ENCODE measurements at places on chromosomes 11 and 22. TPM values are rescaled to one million over a fixed set of nuclear protein-coding genes. Genes with fewer than 3 reads are reported as not detected.

DNA sequence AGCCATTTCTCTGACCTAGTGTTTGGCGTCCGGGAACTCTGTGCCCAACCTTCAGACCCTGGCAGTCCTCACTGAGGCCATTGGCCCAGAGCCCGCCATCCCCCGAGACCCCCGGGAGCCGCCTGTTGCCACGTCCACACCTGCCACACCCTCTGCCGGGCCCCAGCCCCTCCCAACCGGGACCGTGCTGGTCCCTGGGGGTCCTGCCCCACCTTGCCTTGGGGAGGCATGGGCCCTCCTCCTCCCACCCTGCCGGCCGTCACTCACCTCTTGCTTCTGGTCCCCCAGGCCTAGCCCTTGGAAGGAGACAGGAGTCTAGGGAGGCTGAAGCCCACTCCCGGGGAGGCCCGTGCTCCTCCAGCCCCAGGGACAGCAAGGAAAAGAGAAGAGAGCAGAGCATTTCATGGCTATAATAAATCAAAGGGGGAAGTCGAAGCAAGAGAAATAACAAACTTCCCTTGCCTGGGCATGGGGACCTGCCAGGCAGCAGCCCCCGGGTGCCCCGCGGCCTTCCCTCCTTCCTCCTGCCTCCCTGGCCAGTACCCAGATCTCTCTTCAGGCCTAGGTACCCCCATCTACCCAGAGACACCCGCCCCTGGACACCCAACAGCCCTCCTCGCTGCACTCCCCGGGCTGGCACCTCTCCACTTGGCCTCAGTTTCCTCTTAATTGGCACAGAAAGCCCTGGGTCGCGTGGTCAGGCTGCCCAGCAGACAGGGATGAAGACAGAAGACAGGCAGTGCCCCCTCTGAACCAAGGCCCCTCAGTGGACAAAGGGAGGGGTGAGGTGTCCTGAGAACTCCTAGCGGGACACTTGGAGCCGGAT is 13.0 kb upstream of the SLC39A13 start:
- H3K27me3 ChIP-seq: peaks cover 6% of the 10 kb centered on the region
- no peak overlapping the region for H3K27ac ChIP-seq
- H3K4me1 ChIP-seq: no peaks in the 10 kb centered on the region
- no peak overlapping the region for H3K4me3 ChIP-seq
- DNase-seq: no peak

- H3K36me3 ChIP-seq: peaks cover 6% of the 10 kb centered on the region
- peaks cover 61% of the 10 kb centered on the region for H3K27me3 ChIP-seq
- H3K27ac ChIP-seq: no peak overlapping the region
- H3K4me1 ChIP-seq: no peaks in the 10 kb centered on the region
These were observed 2.5 kb downstream of the MPPED2 start for GRCh38 chr11:30583476-30584280.

DNA sequence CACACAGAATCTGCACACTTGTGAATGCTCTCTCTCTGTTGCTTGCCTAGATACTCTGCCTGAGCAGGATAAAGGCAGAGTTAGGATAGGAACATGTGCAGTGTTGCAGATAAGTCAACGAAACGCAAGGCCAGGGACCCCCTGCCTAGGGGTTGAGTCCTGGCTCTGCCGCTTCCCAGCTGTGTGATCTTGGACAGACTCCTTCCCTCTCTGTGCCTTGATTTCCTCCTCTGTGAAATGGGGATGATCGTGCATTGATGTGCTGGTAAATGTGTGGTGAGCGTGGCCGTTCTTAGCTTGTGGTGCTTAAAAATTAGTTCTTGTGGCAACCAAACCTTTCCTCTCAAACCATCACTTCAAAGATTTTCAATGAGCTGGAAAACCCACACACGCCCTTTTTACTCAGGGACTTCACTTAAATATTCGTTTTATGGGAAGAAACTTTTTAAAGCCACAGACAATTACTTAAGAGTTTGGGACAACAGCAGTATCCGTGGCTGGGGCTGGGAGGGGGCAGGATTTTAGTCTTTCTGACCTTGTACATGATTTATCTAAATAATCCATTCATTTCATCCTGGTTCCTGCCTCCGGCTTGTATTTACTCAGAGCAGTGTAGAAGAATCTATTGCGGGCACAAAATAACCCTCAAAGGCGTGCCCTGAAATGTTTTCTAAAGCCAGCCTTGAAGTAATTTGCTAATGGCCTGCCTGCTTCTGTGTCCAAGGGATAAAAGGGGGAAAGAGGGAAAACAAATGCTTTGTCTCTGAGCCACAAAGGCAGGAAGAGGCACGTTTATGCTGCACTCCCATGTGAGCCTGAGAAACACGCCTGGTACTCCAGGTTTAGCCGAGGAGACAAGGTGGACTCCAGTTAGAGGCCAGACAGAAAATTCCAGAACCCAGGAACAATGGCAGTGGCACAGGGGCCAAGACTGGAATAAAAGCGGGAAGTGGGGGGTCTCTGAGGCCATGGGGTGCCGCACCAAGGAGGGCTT is 85.0 kb upstream of the CRYBB3 start:
- H3K36me3 ChIP-seq: peaks cover 83% of the 10 kb centered on the region
- H3K4me3 ChIP-seq: peak overlapping the region; percentile 88
- no peaks in the 10 kb centered on the region for H3K27me3 ChIP-seq

DNA sequence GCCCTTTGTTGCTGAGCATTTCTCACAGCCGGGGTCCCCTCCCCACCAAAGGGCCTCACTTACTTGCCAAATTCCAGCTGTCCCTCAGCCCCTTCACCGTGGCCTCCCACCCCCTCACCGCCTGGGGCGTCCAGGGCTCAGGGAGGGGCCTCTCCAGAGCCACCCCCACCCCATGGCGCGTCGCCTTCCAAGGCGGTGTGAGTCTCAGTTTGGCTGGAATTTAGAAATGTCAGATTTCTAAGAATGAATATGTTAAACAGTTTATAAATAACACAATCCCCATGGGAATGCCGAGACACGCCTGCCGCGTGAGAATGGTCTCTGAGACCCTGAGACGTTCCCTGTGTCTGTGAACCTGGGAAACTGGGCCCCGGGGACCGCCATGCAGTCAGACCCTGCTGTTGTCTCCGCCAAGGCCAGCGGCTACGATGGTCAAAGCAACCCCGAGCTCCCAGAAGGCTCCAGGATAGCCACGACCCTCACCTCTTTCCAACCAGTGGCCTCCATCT is 28.9 kb downstream of the CELSR1 start:
- H3K27ac ChIP-seq: no peak overlapping the region
- no peaks in the 10 kb centered on the region for H3K27me3 ChIP-seq
- no peak overlapping the region for H3K4me3 ChIP-seq
- no peak for DNase-seq
- no peaks in the 10 kb centered on the region for H3K4me1 ChIP-seq

GRCh38 chr11:120385110-120385509 is 48.9 kb downstream of the ARHGEF12 start:
- no peak for DNase-seq
- H3K4me3 ChIP-seq: no peak overlapping the region
- H3K27me3 ChIP-seq: no peaks in the 10 kb centered on the region
- H3K4me1 ChIP-seq: peaks cover 26% of the 10 kb centered on the region
- no peaks in the 10 kb centered on the region for H3K36me3 ChIP-seq
- H3K27ac ChIP-seq: no peak overlapping the region

DNA sequence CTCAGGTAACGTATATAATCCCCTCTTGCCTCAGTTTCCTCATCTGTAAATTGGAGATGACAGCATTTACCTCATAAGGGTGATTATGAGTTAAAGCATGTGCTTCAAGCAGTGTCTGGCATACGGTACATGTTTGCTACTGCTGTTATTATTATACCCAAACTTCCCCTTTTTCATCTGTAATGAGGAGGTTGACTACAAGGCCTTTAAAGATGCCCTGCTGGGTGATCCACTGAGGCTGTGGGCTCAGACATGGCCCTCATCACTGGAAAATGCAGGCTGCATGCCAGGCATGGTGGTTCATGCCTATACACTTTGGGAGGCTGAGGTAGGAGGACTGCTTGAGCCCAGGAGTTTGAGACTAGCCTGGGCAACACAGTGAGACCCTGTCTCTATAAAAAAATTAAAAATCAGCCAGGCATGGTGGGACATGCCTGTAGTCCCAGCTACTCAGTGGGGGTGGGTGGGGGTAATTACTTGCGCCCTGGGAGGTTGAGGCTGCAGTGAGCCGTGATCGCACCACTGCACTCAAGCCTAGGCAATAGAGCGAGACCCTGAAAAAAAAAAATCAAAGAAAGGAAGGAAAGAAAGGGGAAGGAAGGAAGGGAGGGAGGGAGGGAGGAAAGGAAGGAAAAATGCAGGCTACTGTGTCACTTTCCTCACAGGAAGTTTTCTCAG is 4.3 kb downstream of the PIK3IP1 start:
- H3K4me1 ChIP-seq: peaks cover 12% of the 10 kb centered on the region
- no peak for DNase-seq
- peaks cover 24% of the 10 kb centered on the region for H3K36me3 ChIP-seq
- no peaks in the 10 kb centered on the region for H3K27me3 ChIP-seq
- no peak overlapping the region for H3K4me3 ChIP-seq
- no peak overlapping the region for H3K27ac ChIP-seq

GRCh38 chr11:64763526-64764039 is 3.8 kb upstream of the PYGM start:
- H3K27ac ChIP-seq: no peak overlapping the region
- no peaks in the 10 kb centered on the region for H3K27me3 ChIP-seq
- H3K36me3 ChIP-seq: peaks cover 82% of the 10 kb centered on the region
- peaks cover 21% of the 10 kb centered on the region for H3K4me1 ChIP-seq

DNA sequence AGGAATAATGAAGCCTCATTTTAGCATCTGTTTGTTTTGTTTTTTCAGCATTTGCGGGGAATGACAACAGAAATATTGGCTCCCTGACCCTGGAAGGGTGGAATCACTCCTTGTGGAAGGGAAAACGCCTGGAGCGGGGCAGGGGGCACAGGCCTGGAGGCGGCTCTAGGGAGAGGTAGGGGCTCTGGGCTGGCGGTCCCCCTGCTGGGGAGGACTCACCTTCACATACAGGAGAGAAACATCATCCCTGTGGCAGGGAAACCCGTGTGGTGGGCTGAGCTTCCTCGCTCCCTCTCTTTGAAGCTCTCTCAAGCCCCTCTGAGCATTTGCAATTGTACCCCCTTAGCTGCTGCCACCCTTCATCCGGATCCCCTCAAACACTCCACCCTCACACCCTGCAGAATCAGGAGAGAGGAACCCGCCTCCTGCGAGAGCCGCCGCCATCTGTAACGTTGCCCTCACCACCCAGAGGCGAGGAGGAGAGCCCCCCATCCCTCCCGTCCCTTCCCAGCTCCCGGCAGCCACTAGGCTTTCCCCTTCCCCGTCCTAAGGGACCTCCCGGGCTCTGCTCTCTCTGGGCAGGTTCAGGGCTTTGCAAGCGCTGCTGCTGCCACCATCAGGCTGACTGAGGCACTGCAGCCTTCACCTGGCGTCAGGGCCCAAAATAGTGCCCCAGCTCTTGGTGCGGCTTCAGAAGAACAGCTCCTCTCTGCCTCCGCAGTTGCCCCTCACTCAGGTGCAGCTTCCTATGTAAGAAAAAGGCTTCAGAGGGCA is 10.4 kb downstream of the KIRREL3 start:
- H3K4me3 ChIP-seq: no peak overlapping the region
- H3K27me3 ChIP-seq: no peaks in the 10 kb centered on the region
- H3K36me3 ChIP-seq: no peaks in the 10 kb centered on the region
- peak; percentile 74 for DNase-seq

Gene POLD3
- total RNA-seq: 26.0 TPM

Gene SAA4
- total RNA-seq: 2.6 TPM

Gene CBLIF
- not detected for total RNA-seq

Gene DLAT
- 27.4 TPM for total RNA-seq

All from Calu3 (cell line).